ENCODE measurements at places on chromosomes 6 and 20. TPM values are rescaled to one million over a fixed set of nuclear protein-coding genes. Genes with fewer than 3 reads are reported as not detected.

TINAG gene
- not detected for total RNA-seq

GABRR2 gene
- 0.10 TPM for total RNA-seq

PTK6 gene
- not detected for total RNA-seq

LAMA2 gene
- 0.20 TPM for total RNA-seq

EPHA7 gene
- 0.03 TPM for total RNA-seq

ZC2HC1B gene
- not detected for total RNA-seq

SIGLEC1 gene
- total RNA-seq: not detected

PRR18 gene
- total RNA-seq: not detected

CNKSR3 gene
- 6.7 TPM for total RNA-seq

TRIM15 gene
- total RNA-seq: not detected

EPPIN gene
- total RNA-seq: not detected

BMP7 gene
- 0.03 TPM for total RNA-seq

IP6K3 gene
- not detected for total RNA-seq

LCA5 gene
- 0.37 TPM for total RNA-seq

SLC12A5 gene
- total RNA-seq: 1.3 TPM

ETV7 gene
- not detected for total RNA-seq

PROKR2 gene
- total RNA-seq: not detected

RNF217 gene
- 9.6 TPM for total RNA-seq

SALL4 gene
- not detected for total RNA-seq

POM121L2 gene
- total RNA-seq: not detected

BPIFB4 gene
- total RNA-seq: not detected

C20orf204 gene
- 0.50 TPM for total RNA-seq

CYB5R4 gene
- 14.9 TPM for total RNA-seq

BMP5 gene
- total RNA-seq: 0.03 TPM

MEP1A gene
- total RNA-seq: not detected

FNDC11 gene
- total RNA-seq: not detected

KCNB1 gene
- 0.02 TPM for total RNA-seq

LPIN3 gene
- total RNA-seq: 0.07 TPM

ASIP gene
- not detected for total RNA-seq

FGD2 gene
- not detected for total RNA-seq

SOX18 gene
- total RNA-seq: 0.11 TPM

LGSN gene
- not detected for total RNA-seq

CEP250 gene
- 51.7 TPM for total RNA-seq

TAF11 gene
- total RNA-seq: 20.0 TPM

NPBWR2 gene
- not detected for total RNA-seq

PSORS1C2 gene
- not detected for total RNA-seq

MUC22 gene
- total RNA-seq: not detected

VSX1 gene
- total RNA-seq: not detected

LAMA4 gene
- total RNA-seq: 28.6 TPM

PBOV1 gene
- total RNA-seq: not detected

LIN28B gene
- 2.3 TPM for total RNA-seq

OTOR gene
- total RNA-seq: not detected

TGIF2 gene
- 15.8 TPM for total RNA-seq

NFATC2 gene
- total RNA-seq: 0.23 TPM

KCNK5 gene
- not detected for total RNA-seq

OOEP gene
- not detected for total RNA-seq

NANP gene
- 7.0 TPM for total RNA-seq

MCCD1 gene
- total RNA-seq: not detected

E2F3 gene
- 6.7 TPM for total RNA-seq

SYCP2 gene
- total RNA-seq: 0.35 TPM
